ENCODE measurements at places on chromosomes 12 and 14.

DNA sequence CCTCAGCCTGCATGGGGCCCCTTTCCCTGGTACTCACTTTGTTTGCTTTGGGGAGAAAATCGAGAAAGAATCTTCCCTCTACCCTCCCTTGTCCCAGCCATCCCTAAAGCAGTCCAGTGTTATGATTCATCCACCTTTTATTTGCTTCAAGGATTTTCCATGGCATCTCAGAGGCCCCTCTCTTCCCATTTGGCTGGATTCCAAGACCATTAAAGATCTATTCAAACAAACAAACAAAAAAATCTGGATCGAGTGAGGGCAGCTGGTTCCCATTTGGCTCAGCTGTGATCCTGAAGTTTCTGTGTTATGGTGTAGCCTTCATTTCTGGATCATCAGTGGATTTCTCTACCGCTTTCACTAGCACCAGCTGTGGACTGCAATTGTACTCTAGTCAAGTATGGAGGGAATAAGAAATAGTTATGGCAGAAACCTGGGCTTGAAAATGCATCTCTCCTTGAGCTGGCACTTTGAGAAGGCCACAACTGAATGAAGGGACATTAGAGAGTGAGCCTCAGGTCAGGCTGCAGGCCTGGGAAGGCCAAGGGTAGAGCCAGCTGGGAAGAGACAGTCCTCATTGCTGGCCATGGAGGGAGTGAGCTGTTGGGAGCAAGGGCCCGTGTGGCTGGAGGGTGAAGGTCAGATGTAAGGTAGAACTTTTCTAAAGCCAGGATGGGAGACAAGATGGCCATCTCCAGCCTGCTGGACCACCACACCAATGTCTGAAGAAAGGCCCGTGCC is 13.7 kb downstream of the KRT71 start:
- DNase-seq = peak; percentile 7

- DNase-seq = peak; percentile 62
Measured at GRCh38 chr12:21940549-21941505, at the start of gene ABCC9. Gene ABCC9, minus strand, starts transcription at chr12:21941426. Its CDS starts 4,752 bp downstream, at chr12:21936674.

GRCh38 chr12:83128540-83128939 is 441.8 kb downstream of the TMTC2 start:
- no peak for DNase-seq

- DNase-seq = no peak
Measured at GRCh38 chr12:71662849-71663560, 643 bp downstream of the ZFC3H1 start.

GRCh38 chr14:59215322-59215721 is 26.9 kb downstream of the DAAM1 start:
- no peak for DNase-seq

- DNase-seq = no peak
Measured at GRCh38 chr14:21989090-21989489, 315.5 kb upstream of the OR4E1 start.

DNA sequence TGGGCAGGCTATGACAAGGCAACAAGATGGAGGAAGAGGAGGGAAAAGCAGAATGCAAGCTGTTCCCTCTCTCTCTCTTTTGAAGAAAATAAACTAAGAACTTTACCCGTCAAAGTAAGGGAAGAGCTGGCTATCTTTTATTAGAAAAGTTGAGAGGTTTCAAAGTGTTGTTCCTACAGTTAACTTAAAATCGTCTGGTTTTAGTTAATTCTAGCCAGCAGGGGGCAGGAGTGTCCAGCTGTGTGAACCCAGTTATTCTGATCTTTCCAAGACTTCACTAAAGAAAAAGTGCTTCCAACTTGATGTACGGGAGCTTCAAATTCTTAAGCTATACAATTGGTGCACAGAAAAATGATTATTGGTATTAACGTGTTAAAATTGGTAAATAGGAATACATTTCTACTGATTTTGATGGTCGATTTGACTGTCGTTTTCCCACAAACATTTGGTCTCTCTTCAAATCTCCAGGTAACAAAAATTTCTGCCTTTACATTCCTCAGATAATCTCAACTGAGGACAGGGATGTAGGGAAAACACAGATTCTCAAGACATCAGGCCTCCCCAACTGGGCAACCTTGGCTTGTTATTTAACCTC is 28.4 kb upstream of the MON2 start:
- peak; percentile 27 for DNase-seq

GRCh38 chr14:32991691-32992090 is 53.0 kb downstream of the NPAS3 start:
- no peak for DNase-seq

DNA sequence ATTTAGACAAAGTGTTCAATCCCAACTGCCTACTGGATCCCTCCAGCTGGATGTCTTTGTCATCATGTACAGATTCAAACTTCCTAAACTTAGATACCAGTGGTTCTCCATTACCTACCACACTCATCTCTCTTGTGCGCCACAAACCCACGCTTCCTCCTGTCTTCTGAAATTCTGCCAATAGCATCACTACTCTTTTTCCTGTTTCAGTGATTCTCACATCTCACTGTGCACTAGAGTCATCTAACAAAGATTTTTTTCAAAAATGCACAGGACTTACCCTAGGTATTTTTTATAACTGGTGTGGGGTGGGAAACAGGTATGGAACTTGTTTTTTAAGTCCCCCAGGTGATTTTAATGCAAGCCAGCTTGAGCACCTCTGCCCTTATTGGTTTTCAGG is 5.9 kb downstream of the PSMB5 start:
- no peak for DNase-seq

DNA sequence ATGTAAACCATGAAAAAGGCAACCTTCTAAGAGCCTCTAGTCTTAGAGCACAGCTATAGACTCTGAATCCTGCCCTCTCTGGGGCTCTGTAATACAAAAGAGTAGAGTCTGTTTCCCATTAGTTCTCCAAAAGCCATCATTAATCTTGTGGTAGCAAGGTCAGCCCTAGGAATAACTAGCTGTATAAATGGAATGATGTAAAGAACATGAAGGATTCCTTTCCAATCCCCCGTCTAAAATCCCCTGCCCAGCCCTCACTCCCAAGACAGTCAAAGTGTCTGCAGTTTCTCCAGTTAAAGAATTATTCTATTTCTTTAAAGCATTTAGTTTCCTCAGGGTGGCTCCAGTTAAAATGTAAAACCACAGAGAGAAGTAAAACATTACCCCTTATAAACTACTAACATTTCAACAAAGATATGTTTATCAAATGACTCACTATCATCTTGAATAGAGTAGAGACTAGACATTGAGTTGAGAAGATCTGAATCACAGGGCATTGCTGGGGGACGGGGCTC is 104.2 kb downstream of the ST8SIA1 start:
- DNase-seq = no peak

DNA sequence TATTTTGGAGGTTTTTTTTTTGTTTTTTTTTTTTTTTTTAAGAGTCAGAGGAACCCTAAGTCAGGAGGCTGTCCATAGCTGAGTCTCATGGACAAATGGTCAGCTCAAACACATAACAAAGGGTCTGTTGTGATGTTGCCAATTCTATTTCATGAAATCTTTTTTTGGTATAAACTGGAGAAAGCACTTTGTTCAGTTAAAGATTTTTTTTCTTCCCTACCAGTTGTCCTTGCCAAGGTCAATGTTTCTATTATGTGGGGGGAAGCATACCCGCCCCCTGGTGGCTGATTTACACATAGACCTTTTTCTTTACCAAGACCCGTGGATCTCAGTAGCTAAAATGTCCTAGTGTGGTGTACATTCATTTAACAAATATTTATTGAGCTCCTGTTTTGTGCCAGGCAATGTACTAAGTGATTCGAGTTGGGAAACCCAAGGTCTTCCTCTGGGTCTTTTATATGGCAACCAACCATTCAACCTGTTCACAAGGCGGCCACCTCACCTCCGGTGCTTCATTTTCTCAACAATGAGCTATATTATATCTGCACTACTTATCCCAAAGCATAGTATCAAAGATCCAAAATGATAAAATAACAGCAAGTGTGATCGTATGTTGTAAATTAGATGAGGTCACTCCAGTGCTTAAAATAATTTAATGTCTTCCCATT is 214.5 kb downstream of the PAH start:
- DNase-seq = no peak

DNA sequence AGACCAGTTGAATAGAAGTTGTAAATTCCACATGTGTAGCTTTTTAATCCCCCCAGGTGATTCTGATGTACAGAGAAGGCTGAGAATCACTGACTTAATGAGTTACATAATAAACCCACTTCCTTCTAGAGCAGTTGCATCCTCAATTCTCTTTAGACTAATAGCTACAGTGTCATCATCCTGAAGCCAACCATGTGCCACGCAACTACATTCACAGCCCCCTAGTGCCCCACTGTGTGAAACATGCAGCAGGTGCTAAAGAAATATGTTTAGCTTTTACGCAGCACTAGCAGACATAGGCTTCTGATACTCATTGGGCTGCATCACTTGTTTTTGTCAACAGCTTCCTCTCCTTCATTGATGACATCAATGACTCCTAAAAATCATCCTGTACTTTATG is 1168.3 kb downstream of the BCL11B start:
- DNase-seq = no peak

DNA sequence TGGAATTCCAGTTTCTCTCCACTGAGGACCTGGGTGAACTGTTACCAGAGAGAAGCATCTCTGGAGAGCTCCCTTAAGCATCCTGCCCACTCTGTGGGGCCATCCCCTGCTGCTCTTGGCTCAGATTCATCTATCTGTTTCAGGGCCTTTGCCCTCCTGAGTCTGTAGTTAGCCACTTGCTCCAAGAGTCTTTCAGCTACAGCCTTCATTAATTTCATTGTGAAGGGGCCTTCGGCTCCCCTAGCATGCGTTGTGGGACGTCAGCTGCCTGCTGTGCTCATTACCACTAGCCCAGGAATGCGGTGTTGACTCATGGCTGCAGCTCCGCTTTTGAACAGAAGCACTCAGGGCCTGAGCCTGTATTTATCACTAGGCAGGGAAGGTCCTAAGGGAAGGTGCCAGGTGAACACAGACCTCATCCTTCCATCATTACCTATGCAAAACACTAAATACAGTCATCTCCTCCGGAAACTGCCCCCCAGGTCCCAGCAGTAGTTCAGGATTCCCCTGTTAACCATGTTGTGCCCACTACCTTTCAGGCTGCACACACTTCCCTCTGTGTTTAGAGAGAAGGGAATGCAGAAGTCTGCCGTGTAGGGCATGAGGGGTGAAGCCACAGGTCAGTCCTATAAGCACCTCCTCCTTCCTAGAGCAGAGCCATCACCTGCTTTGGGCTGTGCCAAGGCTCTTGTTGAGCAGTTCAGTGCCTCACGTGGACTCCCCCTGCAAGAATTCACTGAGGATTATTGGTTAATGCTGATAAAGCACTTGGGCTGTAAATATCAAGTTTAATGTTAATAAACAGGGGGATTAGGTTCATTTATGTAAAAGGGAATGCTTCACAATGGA is 191.4 kb downstream of the CACNA1C start:
- DNase-seq = no peak

DNA sequence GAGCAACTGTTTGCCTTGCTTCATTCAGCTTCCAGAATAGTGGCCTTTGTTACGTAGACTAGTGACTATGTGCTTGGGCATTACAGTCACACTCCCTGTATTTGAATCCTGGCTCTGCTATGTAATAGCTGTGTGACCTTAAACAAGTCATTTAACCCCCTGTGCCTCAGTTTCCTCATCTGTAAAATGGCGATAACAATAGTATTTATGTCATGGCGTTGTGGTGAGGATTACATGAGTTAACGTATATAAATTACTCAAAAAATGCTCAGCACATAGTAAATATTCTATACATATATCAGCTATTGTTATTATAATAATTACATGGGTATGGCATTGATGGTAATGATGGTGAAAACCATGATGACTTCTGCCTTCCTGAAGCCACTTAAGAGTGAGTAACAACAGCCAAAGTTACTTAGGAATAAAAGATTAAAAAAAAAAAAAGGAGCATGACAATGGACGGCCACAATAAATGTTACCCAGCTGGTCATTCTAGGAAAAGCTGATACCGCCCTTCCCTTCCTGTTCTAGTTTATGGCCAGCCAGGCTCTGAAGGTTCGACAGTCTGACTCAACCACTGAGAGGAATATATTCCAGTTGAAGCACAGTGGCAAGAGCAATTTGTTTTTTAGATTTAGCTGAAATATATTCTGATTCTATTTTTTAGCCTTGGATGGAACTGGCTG is 9.9 kb upstream of the ADIPOR2 start:
- no peak for DNase-seq

DNA sequence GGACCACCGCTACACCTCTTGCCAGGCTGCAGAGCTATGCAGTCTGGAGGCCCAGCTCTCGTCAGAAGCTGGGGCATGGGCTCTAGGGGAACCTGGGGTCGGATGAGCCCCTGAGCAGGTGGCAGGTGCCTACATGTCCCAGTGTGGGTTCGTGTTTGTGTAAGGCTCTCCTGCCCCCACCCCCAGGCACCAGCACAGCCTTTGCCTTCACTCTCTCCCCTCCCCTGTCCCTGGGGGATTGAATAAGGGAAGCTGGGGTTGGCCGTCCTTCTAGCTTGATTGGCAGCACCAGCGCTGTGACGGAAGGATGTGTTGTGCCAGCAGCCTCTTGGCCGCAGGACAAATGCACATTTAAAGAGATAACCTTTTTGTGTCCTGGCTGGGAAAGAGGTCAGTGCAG is 34.8 kb upstream of the TSPAN9 start:
- DNase-seq = no peak

- no peak for DNase-seq
Measured at GRCh38 chr14:68526512-68527091, 266.3 kb downstream of the ZFP36L1 start.

GRCh38 chr12:2402073-2402579 is 349.3 kb downstream of the CACNA1C start:
- no peak for DNase-seq

GRCh38 chr14:23692416-23692815 is 56.3 kb downstream of the DHRS2 start:
- no peak for DNase-seq

DNA sequence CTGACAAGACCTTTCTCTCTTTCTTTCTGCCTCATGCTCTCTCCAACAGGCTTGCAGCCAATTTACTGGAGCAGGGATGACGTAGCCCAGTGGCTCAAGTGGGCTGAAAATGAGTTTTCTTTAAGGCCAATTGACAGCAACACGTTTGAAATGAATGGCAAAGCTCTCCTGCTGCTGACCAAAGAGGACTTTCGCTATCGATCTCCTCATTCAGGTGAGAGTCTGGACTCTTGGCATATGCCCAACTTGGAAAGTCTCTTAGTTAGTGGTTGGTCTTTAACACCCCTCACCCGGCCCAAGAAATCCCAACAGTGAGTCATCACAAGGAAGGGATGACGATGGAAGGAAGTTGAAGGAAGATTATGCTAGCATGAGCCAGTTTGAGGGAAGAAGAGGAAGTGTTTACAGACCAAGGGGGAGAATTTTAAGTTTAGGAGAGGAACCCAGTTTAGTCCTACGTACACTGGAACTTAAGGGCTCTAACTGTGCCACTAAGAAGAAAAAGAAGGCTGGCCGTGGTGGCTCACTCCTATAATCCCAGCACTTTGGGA is 189.7 kb downstream of the ETV6 start:
- no peak for DNase-seq

All from right renal cortex interstitium (tissue), 3 donors.